ENCODE measurements at places on chromosomes 12 and 14. TPM values are rescaled to one million over a fixed set of nuclear protein-coding genes. Genes with fewer than 3 reads are reported as not detected.

GRCh38 chr14:56185992-56186391, 67.8 kb downstream of the PELI2 start:
- no peak for DNase-seq
- H3K4me3 ChIP-seq, result no peak overlapping the region
- no peak overlapping the region for H3K27ac ChIP-seq
- H3K36me3 ChIP-seq, result no peaks in the 10 kb centered on the region
- no peaks in the 10 kb centered on the region for H3K4me1 ChIP-seq

GRCh38 chr12:49027846-49028555, 9.4 kb upstream of the PRKAG1 start:
- no peak overlapping the region for H3K4me3 ChIP-seq
- H3K27ac ChIP-seq, result no peak overlapping the region
- peaks cover 65% of the 10 kb centered on the region for H3K36me3 ChIP-seq
- no peaks in the 10 kb centered on the region for H3K27me3 ChIP-seq
- H3K4me1 ChIP-seq, result no peaks in the 10 kb centered on the region

GRCh38 chr14:77409131-77409533, 14.2 kb downstream of the NOXRED1 start:
- DNase-seq, result peak; percentile 12
- H3K27me3 ChIP-seq, result no peaks in the 10 kb centered on the region
- no peaks in the 10 kb centered on the region for H3K36me3 ChIP-seq
- H3K4me3 ChIP-seq, result no peak overlapping the region
- no peaks in the 10 kb centered on the region for H3K4me1 ChIP-seq
- H3K27ac ChIP-seq, result no peak overlapping the region

DNA sequence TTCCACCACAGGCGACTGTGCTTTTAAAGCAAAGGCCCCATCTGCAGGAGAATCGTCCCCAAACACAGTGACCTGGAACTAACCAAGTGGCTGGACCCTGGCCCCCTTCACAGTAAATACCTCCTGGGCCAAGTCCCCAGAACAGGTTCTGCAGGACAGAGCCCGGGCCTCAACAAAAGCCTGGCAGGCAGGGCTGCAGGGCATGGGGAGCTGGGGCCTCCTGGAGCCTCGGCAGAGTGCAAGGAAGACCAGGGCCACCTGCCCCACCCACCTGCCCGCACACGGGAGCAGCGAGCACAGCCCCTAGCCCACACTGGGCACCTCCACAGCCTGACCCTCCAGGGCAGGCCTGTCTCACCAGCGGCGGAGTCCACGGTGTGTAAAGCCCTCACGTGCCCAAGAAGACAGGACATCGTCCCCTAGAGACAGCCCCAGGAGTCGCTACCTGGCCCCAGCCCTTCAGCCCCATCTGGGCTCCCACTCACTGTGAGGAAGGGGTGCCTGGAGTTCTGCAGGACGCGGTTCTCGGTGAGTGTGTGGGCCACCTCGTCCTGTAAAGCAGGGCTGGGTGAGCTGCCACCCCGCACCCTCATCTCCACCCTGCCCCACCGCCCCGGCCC, 21.0 kb downstream of the AKT1 start:
- no peak overlapping the region for H3K4me3 ChIP-seq
- no peak overlapping the region for H3K27ac ChIP-seq
- H3K27me3 ChIP-seq, result no peaks in the 10 kb centered on the region
- no peak for DNase-seq

GRCh38 chr12:129619271-129619670, 284.6 kb downstream of the TMEM132D start:
- no peak for DNase-seq
- H3K36me3 ChIP-seq, result no peaks in the 10 kb centered on the region
- no peaks in the 10 kb centered on the region for H3K27me3 ChIP-seq
- no peak overlapping the region for H3K27ac ChIP-seq

DNA sequence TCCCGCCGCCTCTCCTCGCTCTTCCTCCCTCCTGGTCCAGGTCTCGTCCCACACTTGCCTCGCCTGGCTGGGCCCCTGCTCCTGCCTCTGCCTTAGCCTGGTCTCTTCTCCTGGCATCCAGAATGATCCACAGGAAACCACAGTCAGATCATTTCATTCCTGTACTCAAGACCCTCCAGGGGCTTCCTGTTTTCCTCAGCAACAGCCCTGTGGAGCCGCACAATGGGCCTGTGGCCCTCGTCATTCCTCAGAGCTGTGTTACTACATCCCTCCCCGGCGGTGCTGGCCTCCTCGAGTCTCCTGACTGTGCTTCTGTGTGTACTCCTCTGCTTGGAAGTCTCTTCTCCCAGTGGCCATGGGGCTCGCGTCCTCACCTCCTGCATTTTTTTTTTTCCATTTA, 20.1 kb downstream of the ATP6V0A2 start:
- no peak overlapping the region for H3K4me3 ChIP-seq
- no peak for DNase-seq
- peaks cover 36% of the 10 kb centered on the region for H3K36me3 ChIP-seq
- no peak overlapping the region for H3K27ac ChIP-seq
- H3K4me1 ChIP-seq, result peaks cover 13% of the 10 kb centered on the region
- H3K27me3 ChIP-seq, result no peaks in the 10 kb centered on the region

DNA sequence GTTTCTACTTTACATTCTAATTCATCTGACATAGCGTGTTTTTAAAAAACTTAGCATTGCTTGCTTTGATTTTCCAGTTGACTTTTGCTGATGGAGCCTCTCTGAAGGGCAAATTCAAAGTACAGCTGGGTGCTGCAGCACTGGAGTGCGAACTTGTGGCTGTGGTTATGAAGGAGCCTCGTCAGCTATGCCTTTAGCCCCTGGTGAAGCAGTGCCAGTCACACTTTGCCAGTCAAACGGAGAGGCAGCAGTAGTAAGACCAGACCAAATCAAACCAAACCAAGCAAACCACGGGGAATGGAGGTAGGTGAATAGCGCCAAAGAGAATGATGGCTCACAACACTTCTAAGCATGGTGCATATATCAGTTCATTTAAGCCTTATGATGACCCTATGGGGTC, 15.1 kb upstream of the SLC38A2 start:
- no peak for DNase-seq
- no peak overlapping the region for H3K27ac ChIP-seq
- H3K27me3 ChIP-seq, result no peaks in the 10 kb centered on the region
- H3K4me3 ChIP-seq, result no peak overlapping the region

The SELPLG gene
- 1.4 TPM for total RNA-seq
